ENCODE measurements at places on chromosomes 5 and 9.

DNA sequence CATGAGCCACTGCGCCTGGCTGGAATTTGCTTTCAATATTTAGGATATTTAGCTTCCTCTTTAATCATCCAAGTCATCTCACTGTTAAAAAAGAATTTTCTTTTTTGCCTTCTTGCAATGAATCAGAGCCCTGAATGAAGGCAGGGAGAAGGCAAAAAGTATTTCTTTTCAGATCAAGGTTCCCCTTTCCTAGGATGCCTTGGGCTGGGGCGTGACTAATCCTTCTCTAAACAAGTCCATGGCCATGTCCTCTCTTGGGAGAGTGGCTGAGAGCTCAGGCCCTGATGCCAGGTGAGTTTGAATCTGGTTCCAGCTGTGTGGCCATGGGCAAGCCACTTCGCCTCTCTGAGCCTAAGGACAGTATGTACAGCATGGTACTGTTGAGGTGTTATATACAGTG, 84.8 kb upstream of the NEURL1B start:
- no peak for DNase-seq

- no peak for DNase-seq
Measured at GRCh38 chr9:135309763-135310125, 169.8 kb upstream of the PPP1R26 start.

DNA sequence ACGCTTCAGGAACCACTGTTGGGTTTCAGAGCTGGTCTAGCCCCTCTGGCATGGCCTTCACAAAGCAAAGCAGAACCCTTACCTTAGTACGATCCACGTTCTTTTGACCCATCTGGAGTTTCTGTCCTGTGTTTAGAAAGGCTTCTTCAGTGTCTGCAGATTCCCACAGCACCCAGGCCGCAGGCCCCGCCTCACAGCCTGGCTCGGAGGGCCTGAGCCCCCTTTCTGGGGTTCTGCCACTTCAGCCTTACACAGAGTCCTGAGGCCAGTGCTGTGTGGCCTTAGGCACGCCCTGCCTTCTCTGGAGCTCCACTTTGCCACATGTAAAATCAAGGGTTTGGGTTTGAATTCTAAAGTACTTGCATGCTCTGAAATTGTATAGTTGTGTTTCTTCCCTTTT, 31.6 kb upstream of the PRDM12 start:
- no peak for DNase-seq

- DNase-seq = no peak
Measured at GRCh38 chr5:40652441-40653220, 27.1 kb upstream of the PTGER4 start.

DNA sequence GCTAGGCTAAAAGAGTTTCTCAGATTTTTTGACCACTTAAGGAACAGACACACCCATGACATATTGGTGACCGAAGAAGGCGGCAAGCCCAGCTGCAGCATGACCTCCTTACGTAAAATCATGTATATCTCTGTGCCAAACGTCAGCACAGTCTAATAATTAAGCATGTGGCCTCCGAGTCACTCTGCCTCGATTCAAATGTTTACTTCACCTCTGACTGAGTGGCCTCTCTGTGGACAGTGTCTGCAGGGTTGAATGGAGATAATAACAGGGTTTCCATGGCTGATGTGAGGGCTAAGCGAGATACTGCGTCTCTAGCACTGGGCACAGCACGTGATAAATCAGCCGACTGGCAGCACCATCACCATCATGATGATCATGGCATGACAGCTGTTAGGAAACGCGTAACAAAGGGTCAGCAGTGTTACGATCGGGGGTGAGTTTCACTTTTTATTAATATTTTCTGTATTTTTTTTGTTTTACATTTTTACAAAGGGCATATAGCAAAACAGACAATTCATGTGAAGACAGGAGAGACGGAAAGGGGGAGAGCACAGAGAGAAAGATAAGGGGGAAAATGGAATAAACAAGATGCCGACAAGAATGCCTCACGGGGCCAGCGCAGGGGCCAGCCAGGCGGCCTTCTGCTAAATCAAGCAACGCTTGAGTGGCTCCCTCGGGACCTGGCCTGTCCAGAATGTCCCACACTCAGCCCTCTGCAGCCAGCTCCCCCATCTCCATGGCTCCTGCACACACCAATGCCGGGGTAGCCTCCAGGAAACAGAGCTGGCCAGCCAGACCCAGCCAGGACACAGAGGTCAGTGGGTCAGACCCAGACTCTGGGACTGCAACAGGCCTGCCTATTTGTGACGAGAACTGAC, 60.3 kb downstream of the ADAMTS2 start:
- no peak for DNase-seq

DNA sequence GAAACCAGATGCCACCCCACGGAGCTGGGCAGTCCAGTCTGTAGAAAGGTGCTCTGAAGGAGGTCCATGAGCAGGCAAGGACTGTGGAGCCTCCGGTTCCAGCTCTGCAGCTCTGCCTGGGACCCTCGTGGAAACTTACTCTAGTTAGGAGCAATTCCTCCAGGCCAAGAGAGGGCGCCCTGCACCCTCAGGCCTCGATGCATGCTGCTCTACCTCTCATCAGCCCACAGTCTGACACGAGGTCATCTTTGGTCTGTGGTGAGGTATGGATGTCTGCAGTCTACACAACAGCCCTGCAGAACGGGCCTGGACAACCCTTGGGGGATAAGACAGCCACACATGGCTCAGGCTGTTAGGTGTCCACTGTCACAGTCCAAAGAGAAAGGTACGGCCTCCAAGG, 50.6 kb upstream of the UBTD2 start:
- no peak for DNase-seq

- DNase-seq = no peak
Measured at GRCh38 chr9:437066-437465, 222.4 kb downstream of the DOCK8 start.

DNA sequence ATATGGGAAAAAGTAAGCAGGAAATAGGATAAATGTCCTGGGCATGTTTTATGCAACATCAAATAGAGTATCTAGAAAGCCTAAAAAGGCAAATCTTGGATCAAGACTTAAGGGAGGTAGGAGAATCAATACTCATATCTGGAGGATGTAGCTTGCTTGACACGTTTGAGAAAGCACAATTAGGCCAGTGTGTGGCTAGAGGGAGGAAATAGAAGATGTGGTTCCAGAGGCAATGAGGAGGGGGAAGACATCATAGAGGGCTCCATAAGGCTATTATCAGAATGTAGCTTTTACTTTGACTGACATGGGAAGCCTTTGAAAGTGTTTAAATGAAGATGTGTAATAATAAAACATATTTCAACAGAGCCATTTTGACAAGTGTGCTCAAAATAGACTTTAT, 200.7 kb upstream of the CDH12 start:
- DNase-seq = no peak

- DNase-seq = no peak
Measured at GRCh38 chr9:90979138-90979551, 177.5 kb downstream of the SYK start.

GRCh38 chr5:53480416-53481158, at the start of gene FST:
Gene FST, plus strand, starts transcription at chr5:53480629. Its CDS starts 163 bp downstream, at chr5:53480792.
- DNase-seq = no peak

GRCh38 chr5:113221294-113222176, 213.3 kb downstream of the TSSK1B start:
- no peak for DNase-seq

DNA sequence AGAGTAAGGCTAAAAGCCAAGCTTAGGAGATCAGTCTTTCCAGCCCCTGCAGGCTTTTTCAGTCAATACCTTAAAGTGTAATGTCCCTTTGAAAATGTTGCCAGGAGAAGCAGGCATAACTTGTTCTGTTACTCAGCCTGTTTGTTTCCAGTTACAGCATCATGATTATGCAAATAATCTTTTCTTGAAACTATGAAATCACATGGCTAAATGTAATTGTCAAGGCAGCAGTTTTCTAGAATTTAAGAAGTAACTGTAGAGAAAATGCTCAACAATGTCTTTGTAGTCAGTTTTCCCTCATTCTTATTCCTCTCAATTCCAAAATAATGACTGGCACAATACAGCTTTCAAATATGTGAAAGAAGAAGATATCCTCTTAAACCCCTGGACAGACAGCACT, 1.9 kb upstream of the GPR107 start:
- DNase-seq = no peak

- DNase-seq = no peak
Measured at GRCh38 chr5:78592735-78593386, 55.7 kb downstream of the LHFPL2 start.

- no peak for DNase-seq
Measured at GRCh38 chr5:154840435-154841272, 9.7 kb downstream of the FAXDC2 start.

DNA sequence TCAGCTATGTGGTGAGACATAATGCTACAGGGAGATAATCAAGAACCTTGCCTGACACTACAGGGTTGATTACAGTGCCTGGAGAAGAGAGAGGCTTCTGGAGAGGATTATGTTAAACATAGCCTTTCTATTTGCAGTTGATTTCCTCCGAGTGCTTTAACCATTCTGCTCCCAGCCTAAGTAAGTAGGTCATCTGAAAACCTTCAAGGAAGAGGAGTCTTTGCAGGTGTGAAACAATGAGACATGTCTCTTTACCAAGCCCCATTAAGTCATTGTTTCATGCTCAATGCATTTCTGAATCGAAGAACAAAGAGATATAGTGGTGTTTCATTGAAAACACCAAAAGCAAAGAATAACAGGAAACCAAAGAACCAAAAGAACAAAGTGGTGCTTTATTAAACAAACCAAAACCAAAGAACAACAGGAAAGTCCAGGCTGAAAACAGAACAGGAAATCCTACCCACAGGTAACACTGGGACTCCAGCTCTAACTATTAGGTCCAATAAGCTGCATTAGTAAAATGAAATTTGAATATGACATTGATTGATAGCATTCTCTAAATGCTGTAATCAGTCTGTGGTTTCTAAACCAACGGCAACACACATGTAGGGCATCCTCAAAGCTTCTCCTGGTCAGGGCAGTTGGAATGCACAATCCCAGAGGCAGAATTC, 113.3 kb upstream of the SPATA31D4 start:
- peak; percentile 7 for DNase-seq

- peak; percentile 11 for DNase-seq
Measured at GRCh38 chr5:86917117-86917579, 299.4 kb downstream of the COX7C start.

DNA sequence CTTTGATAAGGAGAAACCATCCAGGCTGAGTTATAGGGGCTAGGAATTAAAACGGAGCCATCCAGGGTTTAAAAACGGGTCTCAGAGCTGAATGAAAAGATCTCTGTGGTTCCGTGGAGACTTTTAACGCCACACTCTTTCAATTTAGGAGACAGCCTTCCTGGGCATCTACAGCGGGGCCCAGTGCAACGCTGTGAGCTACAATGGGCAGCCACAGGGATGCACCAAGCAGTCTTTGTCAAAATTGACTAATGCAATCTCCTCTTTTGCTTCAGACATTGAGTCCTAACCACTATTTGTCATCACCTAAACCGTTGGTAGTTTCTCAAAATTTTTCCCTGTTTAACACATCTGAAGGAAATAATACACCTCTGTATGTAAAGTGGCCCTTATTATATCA, 96.6 kb upstream of the ABCA1 start:
- DNase-seq = no peak

DNA sequence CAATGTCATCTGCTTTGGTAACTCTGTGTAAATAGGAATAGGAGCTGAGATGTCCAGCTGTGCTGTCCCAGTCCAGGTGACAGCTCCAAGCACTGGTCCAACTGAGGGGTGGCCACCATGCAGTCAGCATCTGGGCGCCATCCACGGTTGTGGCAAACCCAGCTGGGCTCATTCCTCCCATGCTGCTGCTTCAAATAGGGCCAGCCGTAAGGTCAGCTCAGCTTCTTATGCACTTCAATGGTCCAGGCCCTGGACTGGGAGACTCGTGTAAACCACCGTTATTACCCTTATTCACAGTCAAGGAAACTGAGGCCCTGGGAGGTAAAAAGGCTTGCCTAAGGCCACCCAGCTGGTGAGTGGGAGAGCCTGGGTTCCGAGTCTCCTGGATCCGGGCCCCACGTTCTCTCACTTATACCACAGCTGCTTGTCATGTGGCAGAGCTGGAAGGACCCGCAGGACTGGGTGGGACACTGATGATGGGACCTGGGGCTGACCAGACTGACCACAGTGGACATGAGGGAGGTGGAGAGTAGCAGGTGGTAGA, 38.7 kb upstream of the ANGPTL2 start:
- no peak for DNase-seq

DNA sequence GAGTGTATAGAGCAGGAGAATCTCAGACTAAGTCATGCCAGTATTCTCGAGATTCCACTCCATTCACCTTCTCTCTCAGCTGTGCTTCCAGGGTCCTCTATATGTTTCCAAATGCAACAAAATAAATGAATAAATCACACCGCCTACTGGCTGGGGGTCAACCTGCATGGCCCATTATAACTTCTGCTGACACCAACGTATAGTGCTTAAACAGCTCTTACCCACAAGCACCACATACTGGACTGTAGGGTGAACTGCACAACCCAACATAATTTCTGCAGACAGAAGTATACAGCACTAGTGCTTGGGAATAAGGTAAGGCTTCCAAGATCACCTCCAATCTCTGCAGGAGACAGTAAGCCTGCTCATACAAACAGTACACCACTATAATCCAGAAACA, 33.1 kb upstream of the HTR4 start:
- DNase-seq = no peak

DNA sequence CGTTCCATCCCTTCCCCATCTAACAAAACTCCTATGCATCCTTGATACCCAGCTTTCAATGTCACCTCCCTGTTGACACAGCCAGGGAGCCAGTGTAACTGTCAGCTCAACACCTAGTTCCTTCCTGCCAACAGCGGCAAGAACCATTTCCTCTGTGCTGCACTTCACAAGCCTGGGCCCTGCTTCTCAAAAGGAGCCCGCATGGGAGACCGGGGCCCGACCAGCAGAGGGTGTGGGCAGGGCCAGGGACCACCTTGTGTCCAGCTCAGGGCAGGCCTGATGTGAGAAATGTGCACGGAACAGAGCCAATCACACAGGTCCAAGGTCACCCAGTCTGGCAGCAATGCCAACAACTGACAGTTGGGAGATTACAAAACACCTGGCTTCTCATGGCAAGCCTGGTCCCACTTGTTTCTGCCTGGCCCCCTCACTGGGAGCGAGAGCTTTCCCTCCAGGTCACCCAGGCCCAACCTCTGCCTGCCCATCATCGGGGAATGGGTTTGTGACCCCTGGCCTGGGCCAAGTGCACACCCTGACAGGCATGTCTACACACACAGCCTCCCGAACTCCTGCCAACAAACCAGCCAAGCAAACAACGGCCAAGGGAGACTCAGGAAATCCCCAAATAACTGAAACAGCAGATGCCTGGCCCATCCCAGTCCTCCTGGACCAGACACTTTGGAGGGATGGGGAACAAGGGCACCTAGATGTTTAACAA, 3.1 kb downstream of the RNF44 start:
- DNase-seq = peak; percentile 58

GRCh38 chr5:39912906-39913305, 488.1 kb upstream of the DAB2 start:
- DNase-seq = no peak

DNA sequence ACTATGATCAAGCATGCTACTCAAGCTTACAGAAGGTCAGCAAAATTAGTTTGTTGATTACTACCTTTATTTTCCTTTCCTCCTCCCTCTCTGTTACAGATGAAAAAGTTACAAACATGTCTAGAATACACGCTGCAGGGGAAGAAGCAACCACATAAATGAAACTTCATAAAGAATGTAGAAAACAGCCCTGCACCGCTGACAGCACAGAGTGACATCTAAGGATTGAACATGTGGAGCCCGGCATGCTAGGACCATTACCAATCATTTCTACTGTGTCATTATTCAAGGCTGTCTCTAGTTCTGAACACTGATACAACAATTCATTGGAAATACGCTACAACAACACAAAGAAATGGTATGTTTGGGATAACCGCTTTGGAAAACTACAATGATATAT, 261.1 kb downstream of the MLLT3 start:
- no peak for DNase-seq

All from central memory CD4-positive, alpha-beta T cell (primary cell).